ENCODE measurements at places on chromosomes 2 and 18.

- no peak for DNase-seq
These were observed 443.6 kb downstream of the CBLN2 start for GRCh38 chr18:72100465-72101004.

GRCh38 chr18:58605027-58606020 is 23.6 kb downstream of the ALPK2 start:
- DNase-seq, result no peak

- peak; percentile 17 for DNase-seq
These were observed 1.5 kb downstream of the EFR3B start for GRCh38 chr2:25043241-25043867.

DNA sequence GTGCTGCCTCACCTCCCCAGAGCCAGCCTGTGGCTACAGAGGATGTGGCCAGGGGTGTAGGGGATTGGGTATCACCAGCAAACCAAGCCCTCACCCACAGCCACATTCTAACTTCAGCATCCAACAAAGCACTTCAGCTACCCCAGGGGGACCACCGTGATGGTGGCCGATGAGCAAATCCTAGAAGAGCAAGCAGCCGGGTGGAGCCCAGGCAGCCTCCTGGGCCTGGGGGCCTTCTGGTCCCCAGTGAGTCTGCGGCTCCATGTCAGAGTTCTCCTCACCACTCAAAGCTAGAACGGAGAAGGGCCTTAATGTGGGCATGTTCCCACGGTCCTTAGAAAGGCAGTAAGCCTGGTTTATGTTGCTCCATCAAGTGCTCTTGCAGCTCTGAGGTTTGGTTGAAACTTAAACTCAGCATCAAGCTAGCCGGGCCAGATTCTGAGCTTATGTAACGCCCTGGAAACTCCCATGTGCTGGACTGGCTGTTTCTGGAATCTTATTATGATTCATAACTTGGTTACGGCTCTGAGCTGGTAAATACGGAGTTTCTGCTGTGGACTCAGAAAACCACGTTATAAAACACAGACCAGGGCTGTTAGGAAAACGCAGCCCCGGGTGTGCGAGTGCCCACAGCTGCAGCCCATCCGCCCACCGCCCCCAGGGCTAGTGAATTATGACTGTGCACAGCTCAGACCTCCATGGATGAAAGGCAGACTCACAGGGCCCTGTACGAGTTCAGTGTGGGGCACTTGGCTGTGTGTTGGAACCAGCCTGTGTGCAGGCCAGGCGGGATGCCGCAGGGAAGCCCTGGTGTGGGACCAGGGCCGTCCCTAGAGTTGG is 99.8 kb downstream of the SEPTIN10 start:
- DNase-seq, result no peak

DNA sequence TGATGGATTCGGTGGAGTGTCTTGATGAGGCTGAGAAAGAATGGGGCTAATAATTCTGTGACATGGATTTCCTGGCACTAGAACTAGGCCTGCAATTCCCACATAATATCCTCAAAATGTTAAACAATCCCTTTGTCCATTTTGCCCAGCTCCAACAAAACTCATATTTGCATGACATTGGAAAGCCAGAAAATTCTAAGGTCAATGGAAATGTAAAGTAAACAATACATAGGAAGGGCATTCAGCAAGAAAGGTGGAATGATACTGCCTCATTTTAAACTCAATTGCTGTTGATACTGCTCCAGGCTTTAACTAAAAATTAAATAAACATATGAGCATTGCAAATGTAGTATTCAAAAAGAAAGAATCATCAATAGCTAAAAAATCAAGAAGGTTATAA is 434.8 kb upstream of the SLC8A1 start:
- DNase-seq, result no peak

- no peak for DNase-seq
These were observed 291.2 kb downstream of the NEDD4L start for GRCh38 chr18:58335223-58335622.

GRCh38 chr18:6396276-6396675 is 18.4 kb downstream of the L3MBTL4 start:
- no peak for DNase-seq

GRCh38 chr18:79955302-79956075 is 4.0 kb upstream of the SLC66A2 start:
- DNase-seq, result no peak

GRCh38 chr18:76075777-76076176 is 419.3 kb downstream of the ZNF516 start:
- DNase-seq, result no peak

GRCh38 chr18:24756385-24756784 is 295.9 kb downstream of the HRH4 start:
- DNase-seq, result no peak

- DNase-seq, result no peak
These were observed 72.5 kb upstream of the NYAP2 start for GRCh38 chr2:225326969-225327368.

DNA sequence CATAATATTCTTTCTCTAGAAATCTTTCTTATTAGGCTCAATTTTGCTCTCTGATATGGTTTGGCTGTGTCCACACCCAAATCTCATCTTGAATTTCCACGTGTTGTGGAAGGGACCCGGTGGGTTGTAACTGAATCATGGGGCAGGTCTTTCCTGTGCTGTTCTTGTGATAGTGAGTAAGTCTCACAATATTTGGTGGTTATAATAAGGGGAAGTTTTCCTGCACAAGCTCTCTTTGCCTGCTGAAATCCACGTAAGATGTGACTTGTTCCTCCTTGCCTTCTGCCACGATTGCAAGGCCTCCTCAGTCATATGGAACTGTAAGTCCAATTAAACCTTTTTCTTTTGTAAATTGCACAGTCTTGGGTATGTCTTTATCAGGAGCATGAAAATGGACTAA is 73.8 kb downstream of the CAVIN2 start:
- no peak for DNase-seq

- no peak for DNase-seq
These were observed 209.2 kb upstream of the STK17B start for GRCh38 chr2:196380575-196380974.

- DNase-seq, result no peak
These were observed 4.8 kb upstream of the B3GNT7 start for GRCh38 chr2:231390667-231391066.

GRCh38 chr2:240462073-240462706 is 26.7 kb downstream of the GPC1 start:
- DNase-seq, result no peak

DNA sequence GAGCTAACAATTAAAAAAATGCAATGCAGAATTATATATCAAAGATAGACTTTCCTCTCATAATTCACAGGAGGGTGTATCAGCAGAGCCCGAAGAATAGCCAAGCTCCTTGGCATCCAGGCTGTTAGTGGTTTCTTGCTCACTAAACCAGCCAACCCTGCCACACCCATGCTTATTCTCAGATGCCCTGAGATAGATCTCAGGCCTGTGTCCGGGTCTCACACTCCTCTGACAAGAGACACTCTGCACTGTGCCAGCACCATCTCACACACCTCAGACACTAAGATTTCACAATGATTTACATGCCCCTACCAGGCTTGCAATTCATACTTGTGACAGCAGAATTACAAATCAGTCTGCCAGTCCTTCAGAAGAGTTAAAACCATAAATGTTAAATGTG is 64.5 kb downstream of the OSBPL1A start:
- DNase-seq, result no peak

DNA sequence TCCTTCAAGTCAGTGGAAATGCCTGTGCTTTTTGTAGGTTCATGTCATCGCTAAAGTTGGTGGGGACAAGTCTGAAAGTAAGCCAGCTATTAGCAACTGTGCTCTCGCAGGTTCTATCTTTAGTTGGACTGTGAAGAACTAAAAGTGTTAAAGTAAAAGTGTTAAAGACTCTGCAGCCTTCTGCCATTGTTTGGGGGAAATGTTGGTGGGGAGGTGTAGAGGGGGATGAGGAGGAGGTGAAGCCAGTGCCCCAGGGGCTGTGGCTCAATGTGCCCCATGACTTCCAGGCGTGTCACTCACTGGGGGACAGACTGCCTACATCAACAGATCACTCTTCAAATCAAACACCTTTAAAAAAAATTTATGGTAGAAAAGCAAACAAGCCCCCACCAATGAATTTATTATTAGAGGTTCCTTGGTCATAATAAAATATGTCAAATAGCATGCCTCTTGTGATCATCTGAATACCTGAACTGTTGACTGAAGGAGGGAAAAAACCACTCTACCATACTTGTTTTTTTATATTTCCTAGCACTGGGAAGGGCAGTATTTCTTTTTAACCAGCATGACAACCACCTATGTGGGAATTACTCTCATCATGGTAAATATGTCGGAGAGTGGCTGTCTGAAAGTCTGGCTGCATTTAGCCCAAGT is 19.3 kb downstream of the TGFA start:
- DNase-seq, result no peak

DNA sequence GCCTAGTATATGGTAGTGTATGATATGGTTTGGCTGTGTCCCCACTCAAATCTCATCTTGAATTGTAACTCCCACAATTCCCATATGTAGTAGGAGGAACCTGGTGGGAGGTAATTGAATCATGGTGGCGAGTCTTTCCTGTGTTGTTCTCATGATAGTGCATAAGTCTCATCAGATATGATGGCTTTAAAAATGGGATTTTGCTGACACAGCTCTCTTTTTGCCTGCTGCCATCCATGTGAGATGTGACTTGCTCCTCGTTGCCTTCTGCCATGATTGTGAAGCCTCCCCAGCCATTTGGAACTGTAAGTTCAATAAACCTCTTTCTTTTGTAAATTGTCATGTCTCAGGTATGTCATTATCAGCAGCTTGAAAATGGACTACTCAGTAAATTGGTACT is 9.5 kb upstream of the SCN1A start:
- DNase-seq, result no peak

GRCh38 chr18:30730915-30731314 is 311.6 kb downstream of the DSC3 start:
- DNase-seq, result no peak

GRCh38 chr2:196142825-196143224 is 28.6 kb downstream of the STK17B start:
- DNase-seq, result no peak

- no peak for DNase-seq
These were observed 18.0 kb upstream of the AP1S3 start for GRCh38 chr2:223855426-223855825.

GRCh38 chr2:229392196-229392595 is 121.1 kb upstream of the PID1 start:
- DNase-seq, result no peak

DNA sequence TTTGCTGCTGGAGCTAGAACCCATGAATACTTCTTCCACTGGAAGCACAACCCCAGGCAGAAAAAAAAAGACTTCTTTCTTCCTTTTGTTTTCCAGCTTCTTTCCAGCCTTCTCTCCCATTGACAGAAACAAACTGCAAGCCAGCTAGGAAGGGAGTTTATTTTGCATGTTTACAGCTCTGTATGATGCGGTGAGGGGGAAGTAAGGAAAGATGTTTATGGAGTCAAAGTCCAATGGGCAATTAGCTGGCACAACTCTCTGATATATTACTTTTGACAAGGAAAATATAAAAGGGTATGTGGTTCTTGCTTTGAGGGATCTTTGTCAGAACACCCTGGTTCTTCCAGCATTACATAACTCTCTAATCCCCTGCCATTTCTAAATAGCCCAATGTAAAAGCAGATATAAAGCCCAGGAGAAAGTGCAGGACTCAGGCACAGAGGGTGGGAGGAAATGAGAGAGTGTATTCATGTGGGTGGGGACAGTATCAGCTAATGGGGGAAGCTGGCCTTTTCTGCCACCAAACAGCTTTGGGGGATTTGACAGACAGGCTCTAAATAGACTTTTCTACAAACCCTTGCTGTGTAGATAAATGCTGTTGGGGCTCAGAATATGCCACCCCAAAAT is 9.3 kb upstream of the NMS start:
- DNase-seq, result no peak

DNA sequence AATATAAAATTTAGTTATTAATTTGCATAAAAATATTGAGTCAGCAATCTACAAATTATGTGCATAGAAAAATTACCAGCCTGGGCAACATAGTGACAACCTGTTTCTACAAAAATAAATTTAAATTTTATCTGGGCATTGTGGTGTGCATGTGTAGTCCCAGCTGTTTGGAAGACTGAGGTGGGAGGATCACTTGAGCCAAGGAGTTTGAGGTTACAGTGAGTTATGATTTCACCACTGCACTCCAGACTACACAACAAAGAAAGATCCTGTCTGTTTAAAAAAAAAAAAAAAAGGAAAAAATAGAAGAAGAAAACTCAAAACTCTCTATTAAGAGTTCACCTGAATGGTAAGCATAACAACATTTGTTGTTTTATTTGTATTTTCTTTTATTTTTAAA is 1048.4 kb upstream of the CDH2 start:
- no peak for DNase-seq

GRCh38 chr2:34547900-34548299 is 948.8 kb upstream of the FAM98A start:
- no peak for DNase-seq

DNA sequence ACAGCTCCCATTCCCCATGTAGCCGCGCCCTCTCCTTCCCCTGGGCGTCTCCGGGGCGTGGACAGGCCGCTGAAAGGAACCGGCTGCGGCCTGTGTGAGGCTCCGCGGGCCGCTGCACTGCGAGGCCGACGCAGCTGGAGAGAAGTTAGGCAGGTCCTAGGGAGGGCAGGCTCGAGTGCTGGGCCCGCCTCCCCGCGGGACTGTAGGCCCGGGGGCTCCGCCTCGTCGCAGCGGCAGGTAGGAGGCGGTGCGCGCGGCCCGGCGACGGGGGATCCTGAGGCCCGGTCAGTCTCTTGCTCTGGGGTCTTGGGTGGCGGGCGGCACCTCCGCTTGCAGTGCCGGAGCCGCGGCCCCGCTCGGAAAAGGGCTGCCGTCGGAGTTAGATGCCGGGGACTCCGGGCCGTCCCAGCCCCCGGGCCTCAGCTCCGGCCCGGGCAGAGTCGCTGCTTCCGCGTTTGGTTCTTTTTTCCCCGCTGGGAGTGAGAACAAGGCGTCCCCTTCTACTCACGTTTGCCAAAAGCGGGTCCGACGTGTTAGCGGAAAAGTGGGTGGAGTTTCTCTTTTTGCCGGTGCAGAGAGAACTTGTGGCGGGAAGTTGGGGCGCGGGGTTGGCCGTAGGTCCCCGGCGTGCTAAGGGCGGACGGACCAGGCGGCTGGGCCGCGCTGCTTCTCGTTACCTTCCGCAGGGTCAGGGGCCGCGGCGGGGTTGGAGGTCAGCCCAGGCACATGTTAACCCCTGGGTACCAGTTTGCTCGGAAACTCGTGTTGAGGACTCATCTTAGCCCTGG is at the start of gene VRK2:
VRK2 (plus strand) TSS at position 222 of the 788 bp plus-strand sequence. CDS start 2,026 bp downstream, outside the sequence.
- peak; percentile 59 for DNase-seq

- no peak for DNase-seq
These were observed 207.1 kb downstream of the FIGN start for GRCh38 chr2:163528640-163529217.

- no peak for DNase-seq
These were observed 1.5 kb upstream of the SLC30A3 start for GRCh38 chr2:27264253-27264752.

DNA sequence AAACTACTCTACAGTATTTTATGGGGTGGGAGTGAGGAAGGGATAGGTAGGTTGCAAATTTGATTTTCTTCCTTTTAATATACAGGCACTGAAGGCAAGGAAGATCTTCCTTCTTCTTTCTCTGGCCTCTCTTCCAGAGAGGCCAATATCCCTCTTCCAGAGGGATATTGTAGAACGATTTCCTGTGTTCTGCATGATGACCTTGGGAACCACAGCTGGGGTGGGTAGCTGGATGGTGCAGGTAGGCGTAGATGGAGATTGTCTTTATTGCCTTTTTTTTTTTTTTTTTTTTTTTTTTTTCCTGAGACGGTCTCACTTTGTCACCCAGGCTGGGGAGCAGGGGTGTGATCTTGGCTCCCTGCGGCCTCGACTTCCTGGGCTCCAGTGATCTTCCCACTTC is 49.4 kb downstream of the GATA6 start:
- DNase-seq, result no peak
